Kidney epithelial cell (primary cell): ENCODE measurements at places on chromosomes 5 and 9. TPM values are rescaled to one million over a fixed set of nuclear protein-coding genes. Genes with fewer than 3 reads are reported as not detected.

The LRRC14B gene
- 0.41 TPM in 1 of 2 replicates, not detected in the other for total RNA-seq

The ORM2 gene
- total RNA-seq, result not detected in 2 replicates

The ADAMTS13 gene
- total RNA-seq, result 2.0 and 2.4 TPM in 2 replicates

The BTNL8 gene
- total RNA-seq, result not detected in 2 replicates

The RAB3C gene
- 0.04 TPM in 1 of 2 replicates, not detected in the other for total RNA-seq

The RORB gene
- not detected in 2 replicates for total RNA-seq

The ARPC5L gene
- total RNA-seq, result 31.1 and 36.3 TPM in 2 replicates

The PFN3 gene
- total RNA-seq, result not detected in 2 replicates

The SLC44A1 gene
- total RNA-seq, result 16.5 and 17.7 TPM in 2 replicates

The PPP2R2B gene
- 0.62 and 1.2 TPM in 2 replicates for total RNA-seq

The MTX3 gene
- total RNA-seq, result 12.8 and 16.8 TPM in 2 replicates

The CNOT6 gene
- 31.1 and 34.9 TPM in 2 replicates for total RNA-seq

The ARID3C gene
- 0.48 and 1.0 TPM in 2 replicates for total RNA-seq

The QRFP gene
- not detected in 2 replicates for total RNA-seq

The MCC gene
- total RNA-seq, result 16.7 and 24.7 TPM in 2 replicates

The SARDH gene
- 0.75 and 1.8 TPM in 2 replicates for total RNA-seq

The C5orf34 gene
- 0.38 and 1.1 TPM in 2 replicates for total RNA-seq

The FCN2 gene
- not detected in 2 replicates for total RNA-seq

The SLC12A7 gene
- 50.3 and 63.3 TPM in 2 replicates for total RNA-seq

The GRIA1 gene
- total RNA-seq, result not detected in 2 replicates

The DOK3 gene
- 1.1 TPM in 2 replicates for total RNA-seq

The CCNO gene
- total RNA-seq, result 1.3 and 3.9 TPM in 2 replicates

The TAF11L10 gene
- not detected in 2 replicates for total RNA-seq

The IL3 gene
- total RNA-seq, result not detected in 2 replicates

The LPCAT1 gene
- total RNA-seq, result 80.9 and 87.6 TPM in 2 replicates

The TRIM36 gene
- 5.0 and 7.9 TPM in 2 replicates for total RNA-seq

The PCDHA7 gene
- 0.07 and 0.25 TPM in 2 replicates for total RNA-seq

The SMIM32 gene
- total RNA-seq, result 0.08 TPM in 1 of 2 replicates, not detected in the other

The LHX3 gene
- total RNA-seq, result not detected in 2 replicates

The SPOCK1 gene
- total RNA-seq, result 13.1 and 20.1 TPM in 2 replicates

The SLC36A3 gene
- not detected in 2 replicates for total RNA-seq

The C6 gene
- total RNA-seq, result not detected in 2 replicates

The DND1 gene
- 0.34 and 1.0 TPM in 2 replicates for total RNA-seq

The DBH gene
- total RNA-seq, result not detected in 2 replicates

The PNPLA7 gene
- 0.04 and 0.21 TPM in 2 replicates for total RNA-seq
